ENCODE measurements at places on chromosomes 4 and X. TPM values are rescaled to one million over a fixed set of nuclear protein-coding genes. Genes with fewer than 3 reads are reported as not detected.

DNA sequence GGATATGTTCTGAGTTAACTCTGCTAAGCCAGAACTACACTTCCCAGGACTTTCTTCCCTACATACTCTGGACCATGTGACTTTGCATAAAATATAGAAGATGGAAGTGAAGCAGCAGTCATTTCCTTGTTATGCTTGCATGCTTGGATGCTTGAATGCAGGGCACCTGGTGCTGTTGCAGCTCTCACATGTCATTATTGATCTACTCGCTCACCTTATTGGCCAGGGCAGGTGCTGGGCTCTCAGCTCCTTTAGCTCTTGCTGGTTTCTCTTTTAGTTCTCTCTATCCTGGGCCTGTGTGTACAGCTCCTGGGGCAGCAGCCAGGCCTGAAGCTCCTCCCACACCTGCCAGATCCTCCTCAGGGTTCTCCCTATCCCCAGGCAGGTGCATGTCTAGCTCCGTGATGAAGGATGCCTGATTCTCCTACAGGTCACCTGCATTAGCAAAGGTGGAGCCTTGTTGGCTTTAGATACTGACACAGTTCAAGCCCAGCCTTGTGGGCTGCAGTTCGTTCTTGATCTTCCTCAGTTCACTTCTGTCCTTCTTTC lies 53.3 kb downstream of the MED28 start:
- DNase-seq, result no peak

The ADH1B gene
- polyA plus RNA-seq, result not detected

DNA sequence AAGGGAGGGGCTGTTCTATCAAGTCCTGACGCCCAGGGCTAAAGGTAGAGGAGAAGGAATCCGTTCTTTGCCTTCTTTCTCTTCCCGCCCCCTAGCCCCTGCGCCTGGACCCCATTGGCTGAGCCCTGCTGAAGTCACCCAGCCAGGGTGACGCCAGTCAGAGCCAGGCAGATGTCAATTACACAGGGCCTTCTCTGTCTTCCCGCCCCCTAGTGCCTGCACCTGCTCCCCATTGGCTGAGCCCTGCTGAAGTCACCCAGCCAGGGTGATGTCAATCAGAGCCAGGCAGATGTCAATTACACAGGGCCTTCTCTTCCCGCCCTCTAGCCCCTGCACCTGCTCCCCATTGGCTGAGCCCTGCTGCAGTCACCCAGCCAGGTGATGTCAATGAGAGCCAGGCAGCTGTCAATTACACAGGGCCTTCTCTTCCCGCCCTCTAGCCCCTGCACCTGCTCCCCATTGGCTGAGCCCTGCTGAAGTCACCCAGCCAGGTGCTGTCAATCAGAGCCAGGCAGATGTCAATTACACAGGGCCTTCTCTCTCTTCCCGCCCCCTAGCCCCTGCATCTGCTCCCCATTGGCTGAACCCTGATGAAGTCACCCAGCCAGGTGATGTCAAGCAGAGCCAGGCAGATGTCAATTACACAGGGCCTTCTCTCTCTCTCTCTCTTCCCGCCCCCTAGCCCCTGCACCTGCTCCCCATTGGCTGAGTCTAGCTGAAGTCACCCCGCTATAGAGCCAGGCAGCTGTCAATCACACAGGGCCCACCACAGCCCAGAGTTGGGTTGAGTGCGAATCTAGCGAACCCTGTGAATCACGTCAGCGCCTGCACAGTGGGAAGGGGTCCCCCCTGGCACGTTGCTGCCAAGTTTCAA lies 46.4 kb downstream of the ASMT start:
- DNase-seq, result peak; percentile 96

The MAGED2 gene
- 90.9 TPM for polyA plus RNA-seq

The PDGFRA gene
- 8.0 TPM for polyA plus RNA-seq

The MORC4 gene
- polyA plus RNA-seq, result 1.6 TPM

DNA sequence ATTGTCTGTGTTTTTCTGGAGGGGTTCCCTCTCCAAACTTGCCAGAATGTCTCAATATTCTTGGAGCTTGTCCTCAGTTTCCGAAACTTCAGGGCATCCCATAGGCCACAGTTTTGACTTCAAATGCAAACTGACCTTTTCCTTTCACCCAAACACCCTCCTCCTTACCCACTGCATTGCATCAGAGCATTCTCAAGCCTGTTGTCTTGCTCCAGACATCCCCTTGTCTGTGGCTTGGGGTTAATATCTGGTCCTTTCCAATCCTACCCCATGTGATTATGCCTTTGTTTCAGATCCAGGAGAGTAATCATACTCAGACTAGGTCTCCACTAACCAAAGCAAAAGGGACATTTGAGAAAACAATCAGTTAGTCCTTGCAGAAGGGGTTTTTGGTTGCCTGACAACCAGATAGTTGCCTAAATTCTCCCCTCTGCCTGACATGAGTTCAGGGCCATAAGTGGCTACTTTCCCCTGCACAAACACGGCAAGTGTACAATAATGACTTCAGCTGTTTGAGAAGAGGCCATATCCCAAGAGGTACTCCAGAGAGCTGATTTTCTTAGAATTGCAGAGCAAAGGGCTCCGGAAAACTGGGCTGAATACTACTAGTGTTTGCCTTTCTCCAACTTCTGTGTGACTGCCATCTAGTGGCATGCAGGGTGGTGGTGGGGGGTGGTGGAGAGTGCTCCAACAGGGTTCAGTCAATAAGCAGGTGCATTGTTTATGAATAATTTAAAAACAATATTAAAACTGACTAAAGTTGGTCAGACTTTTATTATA lies 130.2 kb downstream of the CHRDL1 start:
- DNase-seq, result peak; percentile 69
